ENCODE measurements at places on chromosomes 4 and X. TPM values are rescaled to one million over a fixed set of nuclear protein-coding genes. Genes with fewer than 3 reads are reported as not detected.

The ARHGAP6 gene
- 4.8 TPM for total RNA-seq

DNA sequence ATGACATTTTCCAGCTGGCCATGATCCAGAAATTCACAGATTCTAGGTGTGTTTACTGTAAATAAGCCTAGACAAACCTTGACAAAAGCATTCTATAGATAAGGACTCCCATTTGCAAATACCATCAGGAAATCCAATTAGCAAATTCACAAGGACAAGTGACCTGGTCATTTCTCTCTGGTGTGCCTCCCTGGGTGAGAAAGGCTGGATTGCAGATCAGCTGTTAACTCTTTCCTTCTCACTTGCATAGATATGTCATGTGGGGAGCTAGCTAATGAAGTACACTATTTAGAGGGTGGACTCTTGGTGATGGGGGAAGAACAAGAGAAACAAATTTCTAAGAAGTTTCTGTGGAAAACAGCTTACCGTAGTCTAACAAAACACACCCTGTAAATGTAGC lies 58.9 kb downstream of the MOSPD2 start:
- DNase-seq: no peak

The MAGEC1 gene
- total RNA-seq: not detected

DNA sequence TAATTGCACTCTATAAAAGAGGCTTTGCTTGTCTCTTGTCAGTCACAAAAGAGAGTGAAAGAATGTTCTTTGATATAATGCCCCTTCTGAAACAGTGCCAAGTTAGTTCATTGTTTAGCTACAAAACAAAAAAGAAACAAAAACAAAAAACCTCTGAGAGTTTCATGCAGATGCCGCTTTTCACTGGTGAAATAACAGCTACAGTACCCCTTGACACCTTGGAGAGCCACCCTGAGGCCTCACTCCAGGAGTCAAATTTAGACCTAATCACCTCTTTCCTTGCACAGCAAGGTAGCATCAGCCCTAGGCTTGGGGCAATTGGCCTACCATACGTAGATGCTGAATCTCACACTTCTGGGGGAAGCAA lies 185.2 kb downstream of the UNC5C start:
- no peak for DNase-seq

- DNase-seq: no peak
Observed at GRCh38 chr4:87229979-87230378, 9.6 kb upstream of the KLHL8 start.

GRCh38 chr4:37793562-37793961 lies 32.9 kb upstream of the PGM2 start:
- DNase-seq: no peak

GRCh38 chr4:14928035-14928434 lies 74.2 kb upstream of the CPEB2 start:
- DNase-seq: no peak

DNA sequence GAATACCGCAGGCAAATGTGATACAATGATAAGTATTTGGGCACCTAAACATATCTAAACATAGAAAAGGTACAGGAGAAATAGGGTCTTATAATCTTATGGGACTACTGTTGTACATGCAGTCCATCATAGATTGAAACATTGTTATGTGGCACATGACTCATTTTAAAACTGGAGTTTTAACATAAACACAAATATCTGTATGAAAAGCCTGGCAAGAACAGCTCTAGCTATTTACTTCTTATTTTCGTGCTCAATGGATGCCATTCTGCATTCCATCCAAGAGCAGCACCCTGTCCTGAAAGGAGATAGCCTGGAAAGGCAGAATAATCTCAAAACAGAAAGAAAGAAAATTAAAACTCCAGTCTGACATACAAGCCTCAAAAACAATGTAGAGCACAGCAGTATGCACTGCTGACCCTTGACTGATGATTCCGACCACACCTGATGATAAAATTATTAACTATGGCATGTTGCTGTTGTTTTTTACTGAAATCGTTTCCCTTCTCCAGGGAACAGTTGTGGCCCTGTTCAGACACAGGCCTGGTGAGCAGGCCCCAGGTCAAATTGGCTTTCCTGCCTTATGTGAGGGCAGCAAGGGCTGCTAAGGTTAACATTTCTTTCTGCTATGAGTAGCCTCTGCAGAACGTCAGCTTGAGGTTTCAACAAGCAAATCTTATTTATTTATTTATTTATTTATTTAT lies 152.7 kb downstream of the APBB2 start:
- DNase-seq: no peak

The VEGFC gene
- 5.9 TPM for total RNA-seq

GRCh38 chrX:31331928-31332327 lies 260.1 kb upstream of the FTHL17 start:
- DNase-seq: no peak

The POU3F4 gene
- total RNA-seq: 0.10 TPM

All from skin of body (tissue), 3 donors.